ENCODE measurements at places on chromosomes 1 and 21.
A peak's percentile ranks its signal among the peaks of the same experiment; 100 is the strongest.

DNA sequence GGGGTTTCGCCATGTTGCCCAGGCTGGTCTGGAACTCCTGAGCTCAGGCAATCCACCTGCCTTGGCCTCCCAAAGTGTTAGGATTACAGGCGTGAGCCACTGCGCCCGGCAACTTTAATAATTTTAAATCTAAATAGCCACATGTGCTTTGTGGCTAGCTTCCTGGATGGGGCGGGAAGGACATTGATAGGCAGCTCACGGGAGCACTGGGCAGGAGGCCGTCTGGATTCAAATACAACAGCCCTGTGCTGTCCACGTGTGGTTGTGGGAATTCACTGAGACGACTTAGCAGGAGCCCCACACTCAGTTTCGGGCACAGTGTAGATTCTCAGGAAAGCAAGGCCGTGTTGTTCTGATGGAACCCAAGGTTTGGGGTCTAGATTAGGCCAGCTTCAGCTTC lies 177.1 kb downstream of the ETS2 start:
- peaks cover 4% of the 10 kb centered on the region for H3K4me1 ChIP-seq
- H3K36me3 ChIP-seq, result no peaks in the 10 kb centered on the region
- peaks cover 6% of the 10 kb centered on the region for H3K27me3 ChIP-seq
- H3K27ac ChIP-seq, result no peak overlapping the region
- H3K4me3 ChIP-seq, result no peak overlapping the region

DNA sequence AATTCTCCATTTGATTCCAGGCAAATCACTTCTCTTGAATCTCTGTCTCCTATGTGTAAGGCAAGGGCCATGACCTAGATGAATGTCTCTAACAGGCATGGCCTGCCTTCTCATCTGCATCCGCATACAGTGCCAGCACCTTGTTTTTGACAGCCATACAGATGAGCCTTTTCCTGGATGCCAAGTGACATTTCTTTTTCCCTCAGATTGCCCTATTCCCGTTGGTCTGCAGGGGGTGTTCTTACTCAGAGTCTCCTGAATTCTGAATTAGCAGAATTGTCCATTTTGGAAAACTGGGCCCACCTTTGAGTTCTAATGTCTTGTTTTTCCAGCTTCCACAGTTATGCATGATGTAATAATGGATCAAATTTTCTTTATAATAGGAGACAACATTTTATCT lies 88.0 kb upstream of the ADAR start:
- H3K4me1 ChIP-seq, result no peaks in the 10 kb centered on the region
- no peak overlapping the region for H3K4me3 ChIP-seq
- no peak overlapping the region for H3K27ac ChIP-seq
- no peak for DNase-seq
- no peaks in the 10 kb centered on the region for H3K27me3 ChIP-seq

DNA sequence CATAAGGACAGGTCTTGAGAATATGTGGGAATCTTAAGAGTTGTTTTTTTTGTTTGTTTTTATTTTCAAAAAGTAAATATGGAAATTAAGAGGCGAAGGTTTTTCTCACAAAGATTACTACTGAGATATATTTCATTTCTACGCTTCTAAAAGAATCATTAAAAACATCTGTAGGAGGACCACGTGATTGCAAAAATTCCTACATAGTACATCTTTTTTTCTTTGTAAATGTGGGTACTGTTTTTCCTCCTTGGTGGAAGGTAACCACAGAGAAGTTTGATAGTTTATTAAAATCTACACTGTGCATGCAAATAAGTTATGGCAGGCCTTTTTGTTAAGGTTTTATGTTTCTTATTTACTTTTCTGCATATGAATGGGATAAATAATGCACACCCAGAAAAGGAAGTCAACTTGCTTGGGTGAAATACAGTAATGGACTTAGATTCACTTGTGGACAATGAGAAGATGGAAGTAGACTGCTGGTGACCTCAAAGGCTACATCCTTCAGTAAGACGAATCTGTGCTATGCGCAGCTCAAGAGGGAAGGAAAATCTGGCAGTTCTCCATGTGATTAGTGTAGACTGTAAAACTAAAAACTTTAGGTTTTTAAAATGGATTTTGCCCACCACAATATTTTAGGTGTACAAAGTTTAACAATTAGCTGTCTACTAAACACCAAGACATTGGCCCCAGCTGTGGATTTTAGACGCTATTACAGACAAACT lies 2.0 kb downstream of the AK5 start:
- H3K27me3 ChIP-seq, result peaks cover 8% of the 10 kb centered on the region
- no peak overlapping the region for H3K27ac ChIP-seq
- H3K4me3 ChIP-seq, result no peak overlapping the region

GRCh38 chr1:211985556-211986264 lies 49.6 kb downstream of the INTS7 start:
- no peaks in the 10 kb centered on the region for H3K27me3 ChIP-seq
- no peaks in the 10 kb centered on the region for H3K36me3 ChIP-seq
- DNase-seq, result peak; percentile 82
- peaks cover 16% of the 10 kb centered on the region for H3K4me1 ChIP-seq
- no peak overlapping the region for H3K4me3 ChIP-seq
- peak overlapping the region; percentile 88 for H3K27ac ChIP-seq

DNA sequence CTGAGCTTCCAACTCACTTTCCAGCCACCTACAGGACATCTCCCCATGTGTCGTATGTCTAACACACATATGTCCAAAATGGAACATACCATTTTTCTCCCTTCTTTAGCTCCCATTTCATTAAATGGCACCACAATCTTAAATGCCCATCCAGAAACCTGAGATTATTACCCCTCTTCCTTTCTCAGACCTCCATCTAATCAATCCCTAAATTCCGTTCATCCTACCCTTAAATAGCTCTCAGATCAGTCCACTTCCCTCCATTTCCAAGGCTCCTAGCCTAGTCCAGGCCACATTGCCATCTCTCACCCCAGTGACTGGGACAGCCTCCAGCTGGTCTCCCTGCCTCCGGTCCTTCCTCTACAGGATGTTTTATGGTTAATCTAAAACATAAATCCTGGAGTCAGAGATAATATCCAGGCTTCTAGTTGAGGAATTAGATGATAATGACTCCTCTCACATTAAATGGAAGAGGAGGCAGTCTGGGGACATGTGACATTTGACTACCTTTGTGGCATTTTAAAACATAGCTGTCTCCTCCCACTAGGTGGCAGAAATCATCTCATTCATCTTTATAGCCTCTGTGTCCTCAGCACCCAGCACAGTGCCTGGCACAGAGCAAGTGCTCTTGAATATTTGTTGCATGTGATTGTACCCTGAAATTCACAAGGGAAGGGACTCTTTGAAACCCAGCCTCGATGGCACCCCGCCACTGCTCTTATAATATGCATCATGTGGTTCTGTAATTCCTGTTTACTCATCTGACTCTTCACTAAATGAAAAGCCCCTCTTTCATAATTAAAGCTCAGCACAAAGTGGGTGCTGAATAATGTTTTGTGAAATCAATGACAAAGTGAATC lies 102.3 kb downstream of the TMEM53 start:
- no peak overlapping the region for H3K27ac ChIP-seq
- no peak for DNase-seq
- peaks cover 1% of the 10 kb centered on the region for H3K27me3 ChIP-seq
- H3K4me3 ChIP-seq, result no peak overlapping the region

- no peak overlapping the region for H3K27ac ChIP-seq
- no peaks in the 10 kb centered on the region for H3K36me3 ChIP-seq
- H3K4me1 ChIP-seq, result no peaks in the 10 kb centered on the region
- H3K27me3 ChIP-seq, result no peaks in the 10 kb centered on the region
These were observed 1.5 kb downstream of the F13B start for GRCh38 chr1:197065559-197065958.
